ENCODE measurements at places on chromosomes 3 and 15.

DNA sequence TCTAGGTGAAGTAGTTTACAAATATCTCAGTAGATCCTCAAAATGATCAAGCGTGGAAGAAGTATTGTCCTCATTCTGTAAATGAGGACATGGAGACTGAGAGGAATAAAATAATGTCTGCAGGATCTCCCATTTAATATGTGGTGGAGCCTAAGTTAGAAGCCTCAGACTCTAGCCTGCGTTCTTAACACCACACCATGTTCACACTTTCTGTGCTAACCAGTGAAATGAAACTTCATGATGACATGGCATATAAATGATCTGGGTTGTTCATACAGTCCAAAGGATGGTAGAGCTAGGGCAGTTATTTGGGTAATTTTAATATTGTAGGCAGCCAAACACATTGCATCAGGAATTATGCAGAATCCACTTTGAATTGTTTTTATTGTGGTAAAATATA is 25.1 kb upstream of the APH1B start:
- DNase-seq: no peak

DNA sequence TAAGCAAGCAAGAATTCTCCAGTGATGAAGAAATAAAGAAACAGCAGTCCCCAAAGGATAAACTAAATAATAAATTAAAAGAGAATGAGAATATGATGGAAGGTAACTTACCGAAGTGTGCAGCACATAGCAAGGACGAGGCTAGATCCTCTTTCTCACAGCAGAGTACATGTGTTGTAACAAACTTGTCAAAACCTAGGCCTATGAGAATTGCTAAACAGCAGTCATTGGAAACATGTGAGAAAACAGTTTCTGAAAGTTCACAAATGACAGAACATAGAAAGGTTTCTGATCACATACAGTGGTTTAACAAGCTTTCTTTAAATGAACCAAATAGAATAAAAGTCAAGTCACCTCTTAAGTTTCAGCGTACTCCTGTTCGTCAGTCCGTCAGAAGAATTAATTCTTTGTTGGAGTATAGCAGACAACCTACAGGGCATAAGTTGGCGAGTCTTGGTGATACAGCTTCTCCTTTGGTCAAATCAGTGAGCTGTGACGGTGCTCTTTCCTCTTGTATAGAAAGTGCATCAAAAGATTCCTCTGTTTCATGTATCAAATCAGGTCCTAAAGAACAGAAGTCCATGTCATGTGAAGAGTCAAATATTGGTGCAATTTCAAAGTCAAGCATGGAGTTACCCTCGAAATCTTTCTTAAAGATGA is 4.5 kb upstream of the SCG5 start:
- DNase-seq: no peak

GRCh38 chr15:49273734-49274318 is 103.8 kb downstream of the GALK2 start:
- DNase-seq: no peak

- no peak for DNase-seq
These were observed 757.8 kb downstream of the AGBL1 start for GRCh38 chr15:86837294-86838061.

- no peak for DNase-seq
These were observed 347.4 kb upstream of the DCBLD2 start for GRCh38 chr3:99248913-99249312.

- no peak for DNase-seq
These were observed 867.4 kb downstream of the ROBO1 start for GRCh38 chr3:78900426-78900825.

DNA sequence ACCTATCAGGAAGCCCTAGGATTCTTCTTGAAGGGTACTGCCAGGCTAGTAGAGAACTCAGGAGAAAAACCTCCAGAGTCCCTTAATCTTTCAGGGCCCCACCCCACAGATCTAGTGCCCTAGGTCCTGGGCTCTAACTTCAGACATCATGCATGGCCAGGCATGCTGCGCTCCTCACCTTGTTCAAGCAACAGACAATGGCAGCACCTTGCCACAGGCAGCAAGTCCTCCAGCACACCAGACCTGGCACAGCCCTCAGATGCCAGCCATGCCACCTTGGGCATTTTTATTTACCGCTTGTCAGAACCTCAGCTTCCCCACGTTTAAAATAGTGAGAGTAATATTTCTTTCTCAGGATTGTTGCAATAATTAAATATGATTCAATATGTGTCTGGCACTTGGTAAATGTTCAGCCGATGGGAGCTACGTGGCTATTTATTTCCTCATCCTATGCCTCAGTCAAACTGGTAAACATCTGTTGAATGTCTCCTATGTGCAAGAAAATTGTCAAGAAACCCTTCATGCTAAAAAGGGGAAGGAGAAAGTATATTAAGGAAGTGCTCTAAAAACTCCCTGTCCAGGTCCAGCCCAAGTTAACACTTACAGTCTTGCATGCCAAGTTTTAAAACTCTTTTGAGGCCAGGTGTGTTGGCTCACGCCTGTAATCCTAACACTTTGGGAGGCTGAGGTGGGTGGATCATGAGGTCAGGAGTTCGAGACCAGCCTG is 14.5 kb upstream of the CCR1 start:
- DNase-seq: no peak

GRCh38 chr3:53102601-53103147 is 27.6 kb downstream of the RFT1 start:
- DNase-seq: no peak

DNA sequence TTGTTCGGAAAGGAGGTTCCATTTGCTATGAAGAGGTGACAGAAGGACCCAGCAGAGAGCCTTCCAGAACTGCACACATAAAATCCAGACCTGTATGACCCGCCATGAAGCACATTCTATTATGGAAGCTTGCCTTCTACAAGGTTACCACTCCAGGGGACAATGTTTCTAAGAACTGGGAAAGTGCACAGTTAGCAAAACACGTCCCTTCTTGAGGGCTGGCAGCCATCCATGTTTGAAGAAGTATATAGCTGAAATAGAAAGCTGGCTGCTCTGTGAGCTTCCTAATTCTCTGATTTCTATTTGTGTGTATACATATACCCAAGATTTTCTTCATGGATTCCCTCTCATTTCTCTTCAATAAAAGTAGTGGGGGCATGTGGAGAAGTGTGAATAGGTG is 74.6 kb downstream of the CNTN3 start:
- DNase-seq: no peak

DNA sequence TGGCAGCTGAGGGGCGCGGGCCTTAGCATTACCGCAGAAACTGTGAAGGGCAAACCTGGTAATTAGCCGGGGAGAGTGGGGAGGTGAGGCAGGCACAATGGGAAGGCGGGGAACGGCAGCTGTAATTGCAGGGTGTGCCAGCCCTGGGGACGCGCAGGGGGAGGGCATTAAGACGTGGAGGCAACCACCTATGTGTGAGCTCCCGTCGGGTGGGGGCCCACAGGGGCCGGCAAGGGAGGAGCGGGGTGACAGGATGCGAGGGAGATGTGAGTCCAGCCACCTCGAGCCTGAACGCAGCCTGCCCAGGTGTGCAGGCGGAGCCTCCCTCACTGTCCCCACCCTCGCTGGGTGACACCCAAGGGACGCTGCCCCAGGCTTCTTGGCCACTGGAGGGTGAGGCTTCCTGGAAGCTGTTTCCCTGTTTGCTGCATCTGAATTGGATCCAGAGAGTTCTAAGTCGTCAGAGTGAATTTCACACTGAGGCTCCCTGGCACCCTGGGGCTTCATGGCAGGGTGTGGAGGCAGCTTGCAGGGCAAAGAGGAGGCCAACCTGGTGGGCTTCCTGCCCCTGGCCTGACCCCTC is 130.6 kb upstream of the MEF2A start:
- no peak for DNase-seq

- DNase-seq: no peak
These were observed 28.6 kb upstream of the SEMA3F start for GRCh38 chr3:50126287-50127211.

DNA sequence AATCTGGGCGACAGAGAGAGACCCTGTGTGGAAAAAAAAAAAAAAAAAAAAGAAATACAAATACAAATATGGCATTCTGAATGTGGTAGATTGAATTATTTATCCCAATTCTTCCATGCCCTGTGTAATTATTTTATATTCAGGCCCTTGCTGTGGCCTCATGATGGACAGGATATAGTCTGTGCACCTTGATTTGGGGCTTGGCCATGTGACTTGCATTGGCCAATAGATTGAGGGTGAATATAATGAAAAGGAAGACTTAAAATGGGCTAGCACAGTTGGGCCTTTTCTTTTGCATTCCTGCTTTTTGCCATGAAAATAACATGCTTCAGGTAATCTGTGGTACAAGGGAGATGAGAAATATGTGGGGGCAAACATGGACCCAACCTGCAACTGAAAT is 27.1 kb upstream of the IGF2BP2 start:
- DNase-seq: no peak

GRCh38 chr3:139585820-139586219 is 46.3 kb upstream of the RBP1 start:
- no peak for DNase-seq

DNA sequence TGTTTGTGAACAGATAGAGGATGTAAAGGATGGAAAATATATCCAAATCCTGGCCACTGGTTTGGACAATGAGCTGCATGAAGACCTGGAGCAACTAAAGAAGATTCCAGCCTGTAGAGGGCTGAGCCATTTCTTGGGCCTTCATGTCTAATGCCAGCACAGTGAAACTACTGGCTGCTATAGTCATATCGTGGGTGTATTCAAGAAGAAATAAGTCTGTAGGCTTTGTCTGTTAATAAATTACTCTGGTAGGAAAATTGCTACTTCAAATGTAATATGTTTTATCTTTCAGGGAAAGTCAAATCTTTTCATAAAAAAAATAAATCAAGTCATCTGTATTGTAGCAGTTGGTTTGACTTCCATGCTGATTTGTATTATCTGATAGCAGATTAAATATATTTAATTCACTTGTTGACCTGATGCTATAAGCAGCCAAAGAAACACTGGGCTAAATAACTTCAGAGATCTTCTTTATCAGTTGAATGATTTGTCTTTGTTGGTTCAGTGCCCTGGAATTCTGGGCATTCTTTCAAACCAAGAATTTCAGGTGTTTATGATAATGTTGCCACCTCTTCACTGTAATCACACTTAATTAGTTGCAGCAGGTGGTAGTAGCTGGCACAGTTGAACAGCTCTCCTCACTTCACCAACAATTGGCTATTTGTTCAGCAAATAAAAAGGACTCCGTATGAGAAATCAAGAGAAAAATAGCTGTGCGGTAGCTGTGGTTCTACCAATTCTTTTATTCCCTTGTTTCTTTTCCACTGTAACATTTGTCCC is 1109.5 kb downstream of the NSUN3 start:
- DNase-seq: no peak

GRCh38 chr3:189158034-189158433 is 13.7 kb upstream of the TPRG1 start:
- DNase-seq: no peak

GRCh38 chr3:65749066-65749465 is 289.7 kb downstream of the MAGI1 start:
- no peak for DNase-seq

- DNase-seq: no peak
These were observed 1.7 kb downstream of the DYNC1LI1 start for GRCh38 chr3:32568953-32569352.

DNA sequence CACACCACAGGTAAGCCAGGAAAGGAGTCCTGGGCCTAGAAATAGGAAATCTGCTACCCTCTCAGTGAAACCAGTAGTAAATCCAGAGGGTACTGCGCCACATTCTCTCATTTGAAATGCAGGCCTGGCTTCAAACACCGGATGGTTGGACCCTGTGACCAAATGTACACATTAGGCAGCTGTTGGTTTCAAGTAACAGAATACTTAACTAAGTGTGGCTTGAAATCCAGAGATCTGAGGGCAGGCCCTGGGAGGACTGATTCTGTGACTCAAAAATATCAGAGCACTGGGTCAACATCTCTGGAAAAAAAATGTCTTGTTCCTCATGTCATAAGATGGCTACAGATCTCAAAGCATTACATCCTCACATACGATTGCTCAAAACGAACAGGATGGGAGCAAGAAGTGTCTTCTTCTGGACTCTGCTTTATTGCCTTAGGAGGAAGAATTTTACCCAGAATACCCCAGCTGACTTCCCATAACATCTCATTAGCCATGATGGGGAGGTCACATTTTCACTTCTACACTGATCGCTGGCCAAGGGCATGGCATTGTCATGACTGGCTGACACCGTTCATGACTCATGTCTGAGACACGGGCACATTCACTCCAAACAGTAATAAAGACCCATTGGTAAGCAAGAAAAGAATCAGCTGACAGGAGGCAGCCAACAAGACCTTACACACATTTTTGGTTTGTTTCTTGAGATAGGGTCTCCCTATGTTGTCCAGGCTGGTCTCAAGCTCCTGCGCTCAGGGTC is 166.0 kb downstream of the ARRDC4 start:
- no peak for DNase-seq

DNA sequence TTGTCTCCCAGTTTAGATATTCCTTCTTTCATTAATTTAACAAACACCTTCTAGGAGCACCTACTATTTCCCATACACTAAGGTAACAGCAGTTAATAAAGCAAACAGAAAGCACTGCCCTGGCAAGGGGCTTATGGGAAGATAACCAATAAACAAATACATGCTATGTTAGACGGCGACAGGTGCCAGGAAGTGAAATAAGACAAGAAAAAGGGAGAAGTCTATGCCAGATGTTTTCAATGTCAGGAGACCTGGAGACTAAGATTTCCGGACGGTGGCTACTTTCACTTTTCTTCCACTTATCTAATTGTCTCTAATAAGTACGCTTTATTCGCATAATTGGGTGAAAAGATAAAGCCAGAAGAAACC is 32.5 kb upstream of the ZNF445 start:
- DNase-seq: no peak

DNA sequence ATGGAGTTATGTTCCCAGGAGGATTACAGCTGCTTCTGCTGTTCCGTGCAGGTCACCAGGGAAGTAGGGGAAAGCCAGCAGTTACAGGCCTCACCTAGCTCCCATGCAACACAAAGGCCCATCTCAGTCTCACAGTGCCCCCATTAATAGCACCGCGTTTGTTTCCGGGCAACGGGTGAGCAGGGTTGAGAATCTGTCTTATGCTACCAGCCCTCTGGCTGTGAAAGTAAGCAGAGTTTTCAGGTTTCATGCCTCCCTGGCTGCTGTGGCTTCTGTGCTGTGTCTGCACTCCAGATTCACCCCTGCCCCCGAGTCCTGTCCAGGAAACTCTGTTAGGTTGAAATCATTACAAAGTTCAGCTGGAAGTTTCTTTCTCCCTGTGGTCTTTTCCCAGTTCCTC is 254.4 kb upstream of the GPR149 start:
- DNase-seq: no peak

DNA sequence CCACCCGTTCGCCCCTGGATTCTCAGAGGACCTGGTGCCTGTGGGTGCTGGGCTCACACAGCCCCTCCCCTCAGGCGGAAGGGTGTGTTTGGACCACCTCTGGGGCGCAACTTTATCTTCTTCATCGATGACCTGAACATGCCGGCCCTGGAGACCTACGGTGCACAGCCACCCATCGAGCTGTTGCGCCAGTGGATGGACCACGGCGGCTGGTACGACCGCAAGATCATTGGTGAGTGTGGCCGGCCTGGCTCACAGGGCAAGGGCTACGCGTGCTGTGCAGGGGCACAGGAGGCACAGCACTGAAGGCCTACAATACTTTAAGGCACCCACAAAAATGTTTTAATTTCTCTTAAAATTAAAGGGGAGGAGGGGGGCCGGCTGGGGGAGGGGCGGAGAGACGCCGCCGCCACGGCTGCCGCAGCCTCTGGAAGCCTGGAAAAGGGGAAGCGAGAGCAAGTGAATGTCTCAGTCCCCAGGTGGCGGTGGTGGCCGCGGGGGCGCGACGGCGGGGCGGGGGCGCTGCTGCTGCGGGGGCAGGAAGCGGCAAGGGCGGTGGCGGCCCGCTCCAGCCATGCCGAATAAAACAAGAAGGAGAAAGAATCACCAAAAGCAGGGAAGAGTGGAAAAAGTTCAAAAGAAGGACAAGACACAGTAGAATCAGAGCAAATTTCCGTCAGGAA is 56.8 kb downstream of the DNAH1 start:
- DNase-seq: peak; percentile 9
